ENCODE measurements at places on chromosomes 3 and 15.

DNA sequence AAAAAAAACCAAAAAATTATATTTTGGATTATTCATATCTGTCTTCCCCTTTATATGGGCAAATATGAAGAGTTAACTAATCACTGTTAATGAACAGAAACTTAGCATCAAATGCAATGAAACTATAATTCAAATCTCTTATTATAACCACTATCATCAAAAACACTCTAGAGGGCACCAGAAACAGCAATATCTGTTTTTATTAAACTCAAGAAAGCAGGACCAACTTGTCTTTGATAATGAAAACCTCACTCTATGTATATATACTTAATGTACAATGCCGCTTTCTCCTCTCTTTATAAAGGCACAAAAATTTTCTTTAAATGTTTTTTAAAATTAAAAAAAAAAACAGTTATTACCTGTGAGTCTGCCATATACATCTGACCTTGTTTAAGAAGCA, 92.7 kb downstream of the UACA start:
- DNase-seq = no peak

GRCh38 chr15:77481670-77482069, 61.0 kb downstream of the HMG20A start:
- no peak for DNase-seq

DNA sequence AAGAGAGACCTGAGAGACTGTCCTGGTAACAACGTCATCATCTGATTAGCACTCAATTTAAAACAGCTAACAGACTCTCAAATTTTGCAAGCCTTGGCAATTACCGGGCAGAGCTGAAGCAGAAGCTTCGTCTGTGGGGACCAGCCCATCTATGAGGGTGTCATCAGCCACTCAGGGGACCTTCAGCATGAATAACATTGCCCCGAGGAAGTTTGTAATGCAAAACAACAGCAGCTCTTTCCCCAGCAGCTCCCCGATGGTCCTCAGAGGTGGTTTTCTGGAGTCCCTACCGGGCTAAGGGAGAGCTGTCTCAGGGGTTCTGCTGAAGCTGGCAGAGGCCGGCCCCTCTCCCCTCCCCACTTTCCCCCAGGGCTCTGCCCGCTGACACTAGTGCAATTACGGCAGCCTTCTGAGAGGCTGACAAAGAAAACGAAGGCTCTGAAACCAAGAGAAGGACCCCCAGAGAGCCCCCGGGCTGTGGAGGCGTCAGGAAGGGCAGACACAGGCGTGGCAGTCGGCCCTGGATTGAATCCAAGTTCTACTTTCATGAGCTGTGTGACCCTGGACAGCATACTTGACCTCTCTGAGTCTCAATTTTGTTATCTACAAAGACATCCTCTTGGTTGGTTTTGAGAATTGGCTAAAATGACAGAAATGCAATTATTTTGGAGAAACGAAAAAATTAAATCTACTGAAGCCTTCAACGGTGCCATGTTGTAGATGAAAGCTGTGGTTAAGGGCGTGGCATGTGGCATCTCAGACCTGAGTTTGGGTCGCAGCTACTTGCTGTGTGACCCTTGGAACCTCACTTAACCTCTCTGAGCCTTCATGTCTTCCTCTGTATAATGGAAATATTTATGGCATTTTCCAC, 102.1 kb upstream of the TLE3 start:
- DNase-seq = no peak

- no peak for DNase-seq
Observed at GRCh38 chr3:126714276-126714900, 10.3 kb downstream of the CHCHD6 start.
